ENCODE measurements at places on chromosomes 6 and 20.

DNA sequence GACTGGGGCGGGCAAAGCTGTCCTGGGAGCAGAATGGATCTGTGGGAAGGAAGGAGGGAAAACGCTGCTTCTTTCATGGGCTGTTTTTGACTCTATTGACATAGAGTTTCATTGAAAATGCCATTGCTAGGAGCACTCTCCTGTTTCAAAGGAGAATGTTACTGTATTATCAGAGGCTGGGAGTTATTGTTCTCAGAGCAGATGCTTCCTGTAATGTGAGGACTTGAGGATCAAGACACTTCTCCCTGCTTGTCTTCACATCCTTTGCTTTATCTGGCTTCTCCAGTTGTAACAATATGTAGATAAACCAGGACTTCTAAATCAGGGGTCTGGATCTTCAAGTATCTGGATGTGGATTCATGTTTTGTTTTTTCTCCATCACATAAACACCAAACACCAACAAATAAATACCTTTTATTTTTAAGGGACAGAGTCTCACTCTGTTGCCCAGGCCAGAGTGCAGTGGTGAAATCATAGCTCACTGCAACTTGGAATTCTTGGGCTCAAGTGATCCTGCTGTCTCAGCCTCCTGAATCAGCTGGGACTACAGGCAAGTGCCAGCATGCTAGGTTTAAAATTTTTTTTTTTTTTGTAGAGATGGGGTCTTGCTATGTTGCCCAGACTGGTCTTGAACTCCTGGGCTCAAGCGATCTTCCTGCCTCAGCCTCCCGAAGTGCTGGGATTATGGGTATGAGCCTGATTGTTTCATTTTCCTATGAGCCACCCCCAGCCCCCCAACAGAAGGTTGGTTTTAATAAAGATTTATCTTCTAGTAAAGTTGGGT lies 3.9 kb downstream of the CD109 start:
- DNase-seq, result no peak

- DNase-seq, result no peak
These were observed 1.5 kb downstream of the PTPRT start for GRCh38 chr20:43188234-43188653.

GRCh38 chr6:146912730-146913685 lies 291.2 kb upstream of the STXBP5 start:
- no peak for DNase-seq

DNA sequence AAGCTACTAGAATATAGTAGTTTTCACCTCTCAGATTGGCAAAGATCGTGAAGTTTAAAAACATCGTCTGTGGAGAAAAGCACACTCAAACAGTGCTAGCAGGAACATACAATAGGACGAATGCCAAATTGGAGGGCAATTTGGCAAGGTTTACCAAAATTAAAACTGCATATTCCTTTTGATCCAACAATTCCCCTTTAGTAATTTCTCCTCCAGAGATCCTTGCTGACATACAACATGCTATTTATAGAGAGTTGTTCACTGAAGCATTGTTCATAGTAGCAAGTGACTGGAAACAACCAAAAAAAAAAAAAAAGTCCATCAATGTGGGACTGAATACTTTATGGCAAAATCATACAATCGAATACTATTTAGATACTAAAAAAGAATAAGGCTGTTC lies 202.2 kb downstream of the ATXN1 start:
- no peak for DNase-seq

DNA sequence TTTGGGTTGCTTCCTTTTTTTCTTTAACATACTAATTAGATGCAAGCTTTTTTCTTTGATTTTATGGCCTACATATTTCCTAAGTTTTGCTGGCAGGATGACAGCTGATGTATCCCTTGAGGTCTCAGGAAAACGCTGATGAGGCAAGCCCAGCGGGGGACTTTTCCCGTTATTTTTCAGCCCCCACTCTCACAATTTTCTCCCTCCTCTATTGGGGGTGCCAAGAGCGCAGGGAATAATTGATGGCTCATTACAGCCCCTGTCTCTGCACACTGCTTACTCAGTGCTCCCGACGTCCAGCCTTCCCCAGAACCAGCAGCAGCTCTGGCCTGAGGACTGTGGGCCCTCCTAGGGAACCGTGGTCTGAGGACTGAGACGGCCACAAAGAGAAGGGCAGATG lies 38.6 kb upstream of the VSTM2L start:
- DNase-seq, result no peak

DNA sequence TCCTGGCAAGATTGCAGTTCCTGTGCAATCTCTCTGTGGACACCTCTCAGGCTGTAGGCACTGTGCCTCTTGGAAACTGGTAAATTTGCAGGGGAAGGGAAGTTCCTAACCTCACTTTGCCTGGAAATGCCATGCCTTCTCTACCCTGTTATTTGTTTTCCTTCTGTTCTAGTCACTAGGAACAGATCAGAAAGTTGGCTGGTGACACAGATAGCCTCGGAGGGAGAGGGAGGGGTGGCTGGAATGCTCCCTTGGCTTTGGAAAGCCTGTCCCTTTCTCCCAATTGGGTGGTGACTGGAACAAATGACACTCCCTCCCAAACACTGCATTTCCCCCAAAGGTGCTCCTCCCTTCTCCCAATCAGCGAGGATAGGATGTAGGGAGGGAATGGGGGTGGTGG lies 131.5 kb upstream of the F13A1 start:
- DNase-seq, result no peak

GRCh38 chr6:8736156-8736895 lies 301.0 kb upstream of the SLC35B3 start:
- DNase-seq, result no peak

GRCh38 chr6:157488716-157489118 lies 107.7 kb downstream of the ZDHHC14 start:
- DNase-seq, result no peak

DNA sequence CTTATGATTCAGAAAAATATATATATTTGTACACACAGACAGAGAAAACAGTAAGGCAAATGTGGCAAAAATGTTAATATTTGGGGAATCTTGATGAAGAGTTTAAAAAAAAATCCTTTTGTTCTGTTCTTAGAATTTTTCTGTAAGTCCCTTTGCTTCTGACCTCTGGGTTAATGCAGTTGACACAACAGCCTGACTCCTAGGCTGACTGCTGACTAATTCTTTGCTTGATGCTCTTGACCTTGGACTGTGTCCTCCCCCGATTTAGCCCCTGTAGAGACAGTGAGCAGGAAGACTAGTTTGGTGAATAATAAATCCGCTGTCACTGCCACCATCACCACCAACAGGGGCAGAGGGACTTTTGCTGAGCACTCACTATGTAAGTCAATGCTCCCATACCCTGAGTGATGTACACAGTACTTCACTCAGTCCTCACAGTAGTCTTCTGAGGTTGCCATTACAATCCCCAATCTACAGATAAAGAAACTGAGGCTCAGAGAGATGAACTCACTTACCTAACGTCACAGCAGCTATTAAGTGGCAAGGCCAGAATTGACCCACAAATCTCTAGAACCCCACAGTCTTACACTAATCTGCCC lies 71.7 kb downstream of the SNX5 start:
- peak; percentile 48 for DNase-seq

- DNase-seq, result no peak
These were observed 132.9 kb upstream of the PMEPA1 start for GRCh38 chr20:57842720-57843119.

GRCh38 chr20:3106658-3107463 lies 22.3 kb upstream of the AVP start:
- no peak for DNase-seq

GRCh38 chr6:145784683-145785082 lies 29.9 kb downstream of the FBXO30 start:
- no peak for DNase-seq
